ENCODE measurements at places on chromosomes 13 and 19. TPM values are rescaled to one million over a fixed set of nuclear protein-coding genes. Genes with fewer than 3 reads are reported as not detected.

Gene ZNF93
- 3.2 TPM for total RNA-seq

Gene KDELR1
- 149 TPM for total RNA-seq

Gene LRRC8E
- total RNA-seq: 9.0 TPM

Gene PNMA8B
- 0.28 TPM for total RNA-seq

Gene CALR3
- total RNA-seq: 0.78 TPM

Gene F2RL3
- total RNA-seq: not detected

Gene OLFM4
- total RNA-seq: not detected

Gene IZUMO2
- total RNA-seq: not detected

Gene YJEFN3
- total RNA-seq: 0.28 TPM

Gene CDX2
- not detected for total RNA-seq

Gene FUT3
- 15.4 TPM for total RNA-seq

Gene PSG1
- not detected for total RNA-seq

Gene JAK3
- total RNA-seq: 0.85 TPM

Gene CLEC17A
- not detected for total RNA-seq

All from airway epithelial cell (primary cell).